Trophoblast cell (in vitro differentiated cells and primary cell): ENCODE measurements at places on chromosomes 13 and 19.
A peak's percentile ranks its signal among the peaks of the same experiment; 100 is the strongest.

GRCh38 chr13:106958621-106959048, 390.7 kb upstream of the ARGLU1 start:
- DNase-seq, result no peak

DNA sequence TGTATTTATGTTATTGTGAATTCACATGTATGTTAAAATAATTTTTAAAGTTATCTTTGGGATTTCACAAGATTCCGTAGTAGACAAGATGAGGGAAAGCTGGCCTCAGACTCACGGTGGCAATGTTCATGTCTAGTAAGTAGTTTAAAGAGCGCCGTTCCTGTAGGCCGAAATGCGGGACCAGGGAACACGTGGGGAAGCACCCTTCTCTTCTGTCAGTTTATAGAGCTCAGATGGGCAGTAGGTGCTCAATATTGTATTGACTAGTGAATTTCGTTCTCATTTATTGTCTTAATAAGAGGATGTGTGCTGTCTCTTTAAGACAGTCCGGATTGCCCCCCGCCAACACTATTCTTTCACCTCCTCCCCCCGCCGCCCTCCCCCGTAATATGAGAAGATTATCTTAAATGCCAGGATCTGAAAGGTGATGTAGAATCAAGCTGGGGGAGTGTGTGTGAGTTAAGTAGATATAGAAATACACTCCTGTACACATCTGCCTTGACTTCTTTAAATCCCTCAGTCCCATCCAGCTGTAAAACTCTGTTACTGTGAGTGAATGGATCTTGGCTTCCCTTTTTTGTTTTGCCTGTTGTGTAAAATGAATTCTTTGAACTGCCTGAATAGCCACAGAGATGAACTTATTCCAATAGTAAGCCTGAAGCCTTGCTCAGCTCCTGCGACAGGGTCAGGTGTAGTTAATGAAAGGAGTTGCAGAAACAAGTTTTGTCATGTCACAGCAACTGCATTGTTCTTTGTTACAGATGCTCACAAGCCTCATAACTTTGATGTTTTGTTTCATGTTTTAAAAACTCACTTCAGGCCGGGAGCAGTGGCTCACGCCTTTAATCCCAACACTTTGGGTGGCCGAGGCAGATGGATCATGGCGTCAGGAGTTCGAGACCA, 1.3 kb downstream of the LAMP1 start:
- DNase-seq, result peak; percentile 7

- no peak for DNase-seq
Observed at GRCh38 chr13:80562433-80563156, 221.7 kb upstream of the SPRY2 start.

DNA sequence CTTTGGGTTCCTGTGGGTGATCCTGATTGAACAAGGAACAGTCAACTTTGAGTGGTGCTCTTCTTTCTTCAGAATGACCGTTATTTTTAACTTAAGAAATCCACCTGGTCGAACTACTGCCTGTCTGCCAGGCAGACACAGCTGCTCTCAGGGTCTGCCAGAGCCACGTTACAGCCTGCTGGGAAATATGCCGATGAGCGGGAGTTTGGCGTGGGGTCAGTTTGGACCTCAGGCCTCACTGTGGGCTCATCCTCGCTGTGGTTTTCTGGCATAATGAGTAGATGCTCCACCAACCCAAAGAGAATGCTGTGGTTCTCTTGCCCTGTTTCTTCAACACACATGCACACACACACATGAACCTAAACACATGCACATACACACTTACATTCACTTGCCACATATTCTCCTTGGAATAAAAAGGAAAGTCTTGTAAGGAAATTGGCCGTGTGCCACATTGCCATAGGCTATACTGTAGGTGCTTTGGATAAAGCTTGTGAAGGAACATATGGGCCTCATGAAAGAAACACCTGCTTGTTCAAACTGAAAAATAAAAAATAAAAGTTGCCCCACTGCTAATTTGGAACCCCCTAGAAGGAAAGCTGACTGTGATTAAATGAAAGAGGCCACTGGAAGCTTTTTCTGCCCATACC, 598.7 kb upstream of the KLF12 start:
- no peak for DNase-seq

GRCh38 chr13:29471551-29471950, 123.9 kb downstream of the SLC7A1 start:
- DNase-seq, result no peak

- DNase-seq, result no peak
Observed at GRCh38 chr13:86474971-86475370, 675.8 kb upstream of the SLITRK6 start.

- DNase-seq, result peak; percentile 53
Observed at GRCh38 chr19:55418185-55418584, 10.6 kb upstream of the UBE2S start.

DNA sequence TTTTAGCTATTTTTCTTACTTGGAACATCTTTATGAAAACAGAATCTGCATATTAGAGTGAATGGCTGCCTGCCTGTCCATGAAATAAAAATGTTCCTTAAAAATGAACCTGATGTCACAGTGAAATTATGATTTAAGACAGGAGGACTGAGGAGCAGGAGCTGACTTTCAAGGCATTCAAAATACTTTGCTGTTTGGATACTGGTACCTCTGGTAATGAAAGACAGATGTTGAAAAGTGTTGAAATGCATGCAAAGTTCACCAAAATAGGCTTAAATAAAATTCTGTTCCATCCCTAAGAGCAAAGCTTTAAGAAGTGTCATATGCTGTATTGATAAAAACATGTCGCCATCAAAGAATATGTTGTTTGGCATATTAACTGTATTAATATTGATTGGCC, 1.7 kb downstream of the ARHGEF7 start:
- DNase-seq, result no peak

- no peak for DNase-seq
Observed at GRCh38 chr13:109656206-109656605, 130.2 kb downstream of the IRS2 start.

DNA sequence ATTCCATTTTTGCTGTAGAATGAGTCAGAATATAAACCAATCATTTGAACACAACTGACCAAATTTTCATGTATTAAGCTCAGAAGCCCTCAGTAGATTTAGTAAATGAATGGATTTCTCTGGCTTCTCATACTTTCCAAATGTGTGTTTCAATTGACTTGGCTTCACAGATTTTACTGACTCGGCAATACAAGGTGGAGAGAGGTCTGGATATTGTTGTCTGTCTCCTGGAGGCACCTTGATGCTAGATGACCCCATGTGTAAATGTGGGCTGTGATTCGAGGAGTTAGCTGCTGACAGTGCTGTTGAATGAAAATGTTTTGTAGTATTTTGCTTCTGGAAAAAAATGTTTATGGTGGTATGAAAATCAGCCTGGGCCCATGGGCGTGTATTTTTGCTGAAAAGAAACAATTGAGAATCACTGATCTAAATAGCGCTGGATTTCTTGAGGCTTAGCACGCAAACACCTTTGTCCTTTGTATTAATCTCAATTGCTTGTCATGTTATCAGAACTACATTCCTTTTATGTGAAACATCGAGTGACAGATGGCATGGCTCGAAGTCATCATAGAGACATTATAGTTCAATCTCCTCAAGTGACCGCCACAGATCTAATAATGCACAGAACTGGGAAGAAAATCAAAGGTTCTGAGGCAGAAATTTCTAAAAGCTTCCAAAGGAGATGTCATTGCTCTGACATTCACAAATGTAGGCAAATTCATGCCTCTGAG, 41.2 kb upstream of the UBAC2 start:
- peak; percentile 57 for DNase-seq

DNA sequence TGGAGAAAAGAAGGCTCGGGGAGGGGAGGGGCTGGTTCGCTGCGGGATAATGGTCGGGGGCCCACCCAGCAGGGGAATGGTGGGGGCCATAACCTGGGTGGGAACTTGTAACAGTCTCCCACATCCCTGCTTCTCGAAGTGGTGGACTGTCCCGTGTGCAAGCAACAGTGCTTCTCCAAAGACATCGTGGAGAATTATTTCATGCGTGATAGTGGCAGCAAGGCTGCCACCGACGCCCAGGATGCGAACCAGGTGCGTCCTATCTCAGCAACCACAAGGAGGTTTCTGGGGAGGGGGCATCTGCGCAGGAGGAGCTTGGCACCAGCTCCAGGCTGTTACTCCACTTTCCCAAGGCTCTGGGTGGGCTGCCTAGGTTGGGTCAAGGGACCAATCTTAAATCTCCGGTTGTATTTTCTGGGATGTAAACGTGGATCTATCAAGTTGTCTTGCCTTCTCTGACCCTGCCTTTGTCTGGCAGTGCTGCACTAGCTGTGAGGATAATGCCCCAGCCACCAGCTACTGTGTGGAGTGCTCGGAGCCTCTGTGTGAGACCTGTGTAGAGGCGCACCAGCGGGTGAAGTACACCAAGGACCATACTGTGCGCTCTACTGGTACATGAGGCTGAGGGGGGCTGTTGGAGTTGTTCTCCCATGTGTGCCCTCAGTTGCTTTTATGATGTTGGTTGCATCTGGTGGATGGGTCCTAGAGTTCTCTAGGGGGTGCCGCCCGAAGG, 1.6 kb downstream of the TRIM28 start:
- no peak for DNase-seq

DNA sequence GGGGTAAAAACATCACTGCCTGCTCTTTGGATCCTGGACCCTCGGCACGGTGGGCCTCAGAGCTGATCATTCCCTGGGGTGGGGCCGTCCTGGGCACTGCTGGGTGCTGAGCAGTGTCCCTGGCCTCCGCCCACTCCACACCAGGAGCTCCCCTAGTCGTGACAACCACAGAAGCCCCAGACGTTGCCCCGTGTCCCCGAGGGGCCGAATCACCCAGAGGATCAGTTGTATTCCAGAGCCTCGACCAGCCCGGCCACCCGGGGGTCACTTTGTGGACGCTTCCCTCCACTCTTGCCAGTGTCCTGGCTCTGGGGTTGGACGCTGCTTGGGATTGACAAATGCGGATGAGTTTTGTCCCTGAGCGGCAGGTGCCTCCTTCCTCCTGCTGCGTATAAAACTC, 10.2 kb downstream of the C2CD4C start:
- DNase-seq, result no peak

DNA sequence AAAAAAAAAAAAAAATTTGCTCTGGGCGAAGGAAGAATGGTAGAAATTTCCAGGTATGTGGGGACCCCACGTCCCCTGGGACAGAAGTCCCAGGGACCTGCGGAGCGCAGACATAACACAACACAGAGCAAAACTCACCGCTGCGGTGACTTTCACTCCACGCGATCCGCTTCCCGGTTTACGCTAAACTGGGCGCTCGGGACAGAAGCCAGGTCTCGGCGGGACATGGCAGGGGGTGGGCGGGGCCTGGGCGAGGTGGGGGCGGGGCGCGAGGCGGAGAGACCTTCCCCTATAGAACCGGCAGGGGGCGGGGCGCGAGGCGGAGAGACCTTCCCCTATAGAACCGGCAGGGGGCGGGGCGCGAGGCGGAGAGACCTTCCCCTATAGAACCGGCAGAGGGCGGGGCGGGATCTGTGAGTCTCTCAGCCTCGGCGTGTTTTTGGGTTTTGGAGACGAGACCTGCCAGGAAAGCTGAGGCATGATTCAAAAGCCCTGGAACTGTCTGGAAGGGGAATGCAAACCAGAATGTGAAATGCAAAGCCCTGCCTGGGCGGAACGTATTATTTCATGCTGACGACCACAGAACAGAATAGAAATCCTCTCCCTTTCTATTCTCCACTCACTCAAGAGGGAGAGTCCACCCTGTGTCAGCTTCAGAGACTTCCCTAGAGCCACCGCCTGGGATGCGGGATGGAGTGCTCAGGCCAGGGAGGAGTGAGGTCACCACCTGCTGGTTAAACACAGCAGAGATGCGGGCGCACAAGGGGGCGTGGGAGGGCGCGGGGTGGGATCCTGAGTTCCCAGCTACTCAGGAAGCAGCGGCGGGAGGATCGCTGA, 20.2 kb upstream of the ERVV-1 start:
- peak; percentile 86 for DNase-seq

GRCh38 chr19:55677572-55678028, 2.6 kb downstream of the EPN1 start:
- DNase-seq, result no peak

DNA sequence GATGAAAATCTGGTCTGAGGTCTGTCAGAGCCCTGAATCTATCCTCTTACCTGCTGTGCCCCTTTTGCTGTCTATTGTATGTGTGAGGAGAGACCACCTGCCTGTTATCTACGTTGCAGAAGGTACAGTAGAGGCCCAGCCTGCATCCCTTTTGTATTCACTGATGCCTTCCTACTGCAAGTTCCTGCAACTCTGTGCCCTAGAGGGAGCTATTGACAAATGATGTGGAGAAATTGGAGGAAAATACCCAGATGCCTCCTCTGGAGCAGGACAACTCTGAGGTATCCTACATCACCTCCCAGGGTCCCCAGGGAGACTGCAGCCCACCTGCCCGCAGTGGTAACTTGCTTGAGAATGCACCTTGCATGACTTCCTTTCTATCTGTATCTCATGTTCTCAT, 33.7 kb downstream of the SIAH3 start:
- no peak for DNase-seq

GRCh38 chr19:35296644-35297514, 4.9 kb downstream of the MAG start:
- DNase-seq, result no peak

DNA sequence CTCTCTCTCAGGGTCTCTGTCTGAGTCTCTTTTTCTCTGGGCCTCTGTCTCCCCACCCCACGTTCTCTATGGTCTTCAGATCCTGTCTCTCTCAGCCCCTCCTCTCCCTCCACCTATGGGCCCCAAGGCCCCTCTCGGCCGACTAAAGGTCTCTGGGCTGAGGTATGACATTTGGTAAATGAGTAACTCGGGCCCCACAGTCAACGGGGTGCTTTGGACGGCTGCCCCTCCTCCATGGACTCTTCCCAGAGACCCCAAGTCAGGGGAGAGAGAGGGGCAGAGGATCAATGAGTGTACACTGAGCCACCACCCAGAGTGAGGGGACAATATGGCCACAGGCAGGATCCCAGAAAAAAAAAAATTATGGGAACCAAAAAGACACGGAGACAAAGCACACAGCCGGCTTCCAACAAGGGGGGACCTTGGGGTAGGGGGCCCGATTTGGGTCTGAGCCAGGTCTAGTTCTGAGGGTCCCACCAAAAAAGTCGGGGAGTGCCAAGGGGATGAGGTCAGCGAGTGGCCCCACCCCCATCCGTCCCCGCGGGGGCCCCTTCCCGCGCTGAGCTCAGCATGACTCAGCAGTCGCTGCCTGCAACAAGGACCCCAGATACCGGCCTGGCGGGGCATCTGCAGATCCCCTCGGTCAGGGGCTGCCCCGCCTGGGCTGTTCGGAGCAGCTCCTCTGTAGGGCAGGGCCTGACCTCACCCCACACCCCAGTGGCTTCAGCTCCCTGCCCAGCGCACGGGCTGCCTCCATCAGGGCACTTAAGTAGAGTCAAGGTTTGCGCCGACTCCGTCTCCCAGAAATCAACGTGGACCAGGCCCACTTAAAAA, 1.5 kb upstream of the FTL start:
- no peak for DNase-seq
